Endodermal cell (in vitro differentiated cells): ENCODE measurements at places on chromosomes 1 and 21. TPM values are rescaled to one million over a fixed set of nuclear protein-coding genes. Genes with fewer than 3 reads are reported as not detected.

The PSRC1 gene
- total RNA-seq: 39.5 to 72.7 TPM (median 71.0 TPM) in 3 replicates

DNA sequence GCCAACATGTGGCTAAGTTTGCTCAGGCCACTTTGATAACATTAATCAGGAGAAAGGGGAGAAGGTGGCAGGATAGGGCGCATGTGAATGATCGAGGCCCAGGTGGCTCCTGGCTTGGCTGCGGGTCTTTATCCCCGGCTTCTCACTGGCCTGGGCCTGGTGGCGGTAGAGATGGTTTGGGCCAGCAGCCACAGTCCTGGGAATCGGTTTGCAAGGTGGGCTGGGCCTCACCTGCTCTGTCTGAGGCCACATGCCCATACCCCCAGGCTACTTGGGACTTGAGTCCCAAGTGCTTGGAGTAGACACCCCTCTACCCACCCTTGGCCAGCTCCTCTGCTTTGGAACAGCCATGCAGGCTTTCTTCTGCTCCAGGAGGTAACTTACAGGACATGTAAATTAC lies 49.7 kb upstream of the DISP3 start:
- no peak for DNase-seq
- peaks cover 4% of the 10 kb centered on the region for H3K4me1 ChIP-seq
- H3K27ac ChIP-seq: no peak overlapping the region
- no peaks in the 10 kb centered on the region for H3K36me3 ChIP-seq

GRCh38 chr21:41251961-41252642 lies 64.5 kb upstream of the FAM3B start:
- H3K4me1 ChIP-seq: no peaks in the 10 kb centered on the region
- H3K27me3 ChIP-seq: no peaks in the 10 kb centered on the region
- peak; percentile 17 for DNase-seq
- no peaks in the 10 kb centered on the region for H3K36me3 ChIP-seq

GRCh38 chr21:43362321-43362791 lies 64.6 kb downstream of the SIK1 start:
- DNase-seq: peak; percentile 71
- H3K4me3 ChIP-seq: no peak overlapping the region
- no peaks in the 10 kb centered on the region for H3K36me3 ChIP-seq
- H3K27ac ChIP-seq: peak overlapping the region; percentile 84
- no peaks in the 10 kb centered on the region for H3K27me3 ChIP-seq

DNA sequence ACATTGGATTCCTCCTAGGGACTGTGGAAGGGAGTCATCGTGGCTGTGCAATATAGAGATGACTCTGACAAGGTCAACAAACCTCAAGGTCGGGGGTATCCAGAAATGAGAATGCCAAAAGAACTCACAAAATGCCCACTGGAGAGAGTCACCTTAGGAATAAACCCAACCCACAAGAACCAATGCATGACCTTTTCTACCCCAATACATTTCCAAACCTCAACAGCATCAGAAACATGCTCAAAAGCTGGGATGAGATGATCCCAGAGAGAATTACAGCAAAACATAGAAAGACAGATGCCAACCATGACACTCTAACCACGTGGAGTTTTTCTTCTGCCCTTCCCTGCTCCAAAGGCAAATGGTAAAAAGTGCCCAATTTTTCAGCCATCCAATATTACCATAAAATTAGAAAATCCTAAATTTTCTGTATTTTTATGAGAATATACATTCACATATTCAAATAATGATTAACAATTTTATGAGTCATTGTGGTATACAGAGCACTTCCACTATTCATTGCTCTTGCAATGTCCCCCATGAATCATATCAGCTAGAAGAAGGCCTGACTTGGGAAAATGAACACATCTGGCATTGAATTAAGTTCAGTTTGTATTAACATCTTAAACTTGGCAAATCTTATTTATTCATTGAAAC lies 88.2 kb upstream of the PALMD start:
- H3K36me3 ChIP-seq: no peaks in the 10 kb centered on the region
- no peak overlapping the region for H3K27ac ChIP-seq
- no peak overlapping the region for H3K4me3 ChIP-seq
- DNase-seq: no peak

DNA sequence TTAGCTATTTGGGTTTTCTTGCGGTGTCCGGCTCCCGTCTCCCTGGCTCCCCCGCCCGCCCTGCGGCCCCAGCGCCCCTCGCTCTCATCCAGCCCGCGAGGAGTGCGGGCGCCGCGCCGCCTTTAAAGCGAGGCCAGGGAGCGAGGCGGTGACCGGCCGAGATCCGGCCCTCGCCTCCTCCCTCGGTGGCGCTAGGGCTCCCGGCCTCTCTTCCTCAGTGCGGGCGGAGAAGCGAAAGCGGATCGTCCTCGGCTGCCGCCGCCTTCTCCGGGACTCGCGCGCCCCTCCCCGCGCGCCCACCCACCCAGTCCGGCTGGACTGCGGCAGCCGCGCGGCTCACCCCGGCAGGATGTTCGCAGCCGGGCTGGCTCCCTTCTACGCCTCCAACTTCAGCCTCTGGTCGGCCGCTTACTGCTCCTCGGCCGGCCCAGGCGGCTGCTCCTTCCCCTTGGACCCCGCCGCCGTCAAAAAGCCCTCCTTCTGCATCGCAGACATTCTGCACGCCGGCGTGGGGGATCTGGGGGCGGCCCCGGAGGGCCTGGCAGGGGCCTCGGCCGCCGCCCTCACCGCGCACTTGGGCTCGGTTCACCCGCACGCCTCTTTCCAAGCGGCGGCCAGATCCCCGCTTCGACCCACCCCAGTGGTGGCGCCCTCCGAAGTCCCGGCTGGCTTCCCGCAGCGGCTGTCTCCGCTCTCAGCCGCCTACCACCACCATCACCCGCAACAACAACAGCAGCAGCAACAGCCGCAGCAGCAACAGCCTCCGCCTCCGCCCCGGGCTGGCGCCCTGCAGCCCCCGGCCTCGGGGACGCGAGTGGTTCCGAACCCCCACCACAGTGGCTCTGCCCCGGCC lies 492 bp downstream of the HLX start:
- peaks cover 100% of the 10 kb centered on the region for H3K27me3 ChIP-seq
- peak overlapping the region; percentile 81 for H3K4me3 ChIP-seq
- H3K36me3 ChIP-seq: no peaks in the 10 kb centered on the region
